Natural killer cell (primary cell): ENCODE measurements at places on chromosomes 3 and 15.
A peak's percentile ranks its signal among the peaks of the same experiment; 100 is the strongest.

DNA sequence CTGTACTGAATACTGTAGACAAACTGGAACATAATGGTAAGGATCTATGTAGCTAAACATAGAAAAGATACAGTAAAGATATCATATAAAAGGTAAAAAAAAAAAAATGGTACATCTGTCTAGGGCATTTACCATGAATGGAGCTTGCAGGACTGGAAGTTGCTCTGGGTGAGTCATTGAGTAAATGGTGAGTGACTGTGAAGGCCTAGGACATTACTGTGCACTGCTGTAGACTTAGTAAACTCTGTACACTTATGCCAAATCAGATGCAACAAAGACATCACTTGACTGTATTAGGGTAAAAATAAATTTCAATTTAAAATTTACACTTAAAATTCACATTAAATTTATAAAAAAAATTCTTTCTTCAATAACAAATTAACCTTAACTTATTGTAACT lies 281.3 kb upstream of the LMCD1 start:
- H3K36me3 ChIP-seq: no peaks in the 10 kb centered on the region
- no peak overlapping the region for H3K4me3 ChIP-seq
- H3K27me3 ChIP-seq: no peaks in the 10 kb centered on the region
- H3K27ac ChIP-seq: no peak overlapping the region
- H3K4me1 ChIP-seq: no peaks in the 10 kb centered on the region
- DNase-seq: no peak

DNA sequence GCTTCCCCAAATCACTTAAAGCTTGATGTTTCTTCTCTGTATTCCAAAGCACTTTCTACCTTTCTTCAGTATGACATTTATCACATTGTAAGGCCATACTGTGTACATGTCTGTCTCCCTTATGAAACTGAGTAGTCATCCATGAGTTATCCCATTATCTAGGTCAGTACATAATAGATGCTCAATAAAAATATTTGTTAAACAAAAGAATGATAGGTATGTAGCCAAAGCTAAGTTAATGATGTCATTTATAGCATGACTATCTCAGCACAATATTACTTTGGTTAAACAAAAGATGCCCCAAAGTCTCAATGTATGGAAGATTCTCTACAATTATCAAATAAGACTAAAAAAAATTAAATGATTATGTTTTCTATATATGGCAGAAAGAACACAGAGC lies 3.1 kb upstream of the TMCO5A start:
- H3K27ac ChIP-seq: no peak overlapping the region
- H3K4me1 ChIP-seq: no peaks in the 10 kb centered on the region
- no peaks in the 10 kb centered on the region for H3K36me3 ChIP-seq
- DNase-seq: no peak

DNA sequence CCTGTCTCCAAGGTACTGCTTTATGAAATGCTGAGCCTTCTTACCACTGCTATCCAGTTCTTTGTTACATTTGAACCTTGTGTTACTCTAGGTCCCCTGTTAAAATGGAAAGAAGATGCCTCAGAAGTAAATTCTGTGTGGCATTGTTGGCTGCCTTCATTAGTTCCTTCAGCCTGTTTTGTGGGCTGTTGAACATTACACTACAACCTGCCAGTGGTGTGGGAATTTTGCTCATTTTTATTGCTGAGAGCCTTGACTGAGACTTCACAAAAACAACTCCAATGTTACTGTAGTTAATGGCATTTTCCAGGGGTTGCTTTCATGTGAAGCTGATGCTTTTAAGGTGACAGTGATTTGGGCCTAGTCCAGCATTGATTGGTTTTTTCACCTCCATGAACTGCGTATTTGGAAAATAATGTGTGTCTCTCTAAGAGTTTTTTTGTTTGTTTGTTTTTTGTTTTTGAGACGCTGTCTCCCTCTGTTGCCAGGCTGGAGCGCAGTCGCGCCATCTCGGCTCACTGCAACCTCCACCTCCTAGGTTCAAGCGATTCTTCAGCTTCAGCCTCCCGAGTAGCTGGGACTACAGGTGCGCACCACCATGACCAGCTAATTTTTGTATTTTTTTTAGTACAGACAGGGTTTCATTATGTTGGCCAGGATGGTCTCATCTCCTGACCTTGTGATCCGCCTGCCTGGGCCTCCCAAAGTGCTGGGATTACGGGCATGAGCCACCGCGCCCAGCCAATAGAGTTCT lies 4.3 kb downstream of the MAPK6 start:
- no peaks in the 10 kb centered on the region for H3K36me3 ChIP-seq
- H3K4me1 ChIP-seq: peaks cover 11% of the 10 kb centered on the region
- no peak for DNase-seq
- H3K27me3 ChIP-seq: no peaks in the 10 kb centered on the region
- no peak overlapping the region for H3K4me3 ChIP-seq
- H3K27ac ChIP-seq: no peak overlapping the region

- H3K27me3 ChIP-seq: no peaks in the 10 kb centered on the region
- peaks cover 12% of the 10 kb centered on the region for H3K4me1 ChIP-seq
- H3K36me3 ChIP-seq: no peaks in the 10 kb centered on the region
- no peak overlapping the region for H3K27ac ChIP-seq
- H3K4me3 ChIP-seq: no peak overlapping the region
- no peak for DNase-seq
These were observed 3.9 kb downstream of the NUSAP1 start for GRCh38 chr15:41336549-41336948.

DNA sequence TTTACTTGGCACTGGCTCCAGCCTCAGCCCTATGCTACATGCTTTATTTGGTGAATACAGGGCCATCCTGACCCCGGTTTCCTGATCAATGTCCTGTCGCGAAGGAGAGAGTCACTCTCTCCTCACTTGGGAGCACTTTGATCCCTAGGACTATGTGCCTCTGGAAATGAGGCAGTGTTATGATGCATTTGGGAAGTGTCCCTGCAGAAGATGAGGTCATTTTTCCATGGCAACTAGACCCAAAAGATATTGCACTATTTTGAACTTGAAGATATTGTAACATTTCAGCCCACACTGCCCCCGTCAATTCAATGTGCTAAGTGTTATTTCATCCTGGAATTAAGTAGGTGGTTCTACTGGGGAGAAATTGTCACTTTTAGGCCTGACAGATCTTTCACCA lies 68.0 kb downstream of the LRRK1 start:
- no peaks in the 10 kb centered on the region for H3K27me3 ChIP-seq
- H3K4me1 ChIP-seq: no peaks in the 10 kb centered on the region
- no peak overlapping the region for H3K4me3 ChIP-seq
- no peaks in the 10 kb centered on the region for H3K36me3 ChIP-seq
- no peak for DNase-seq

DNA sequence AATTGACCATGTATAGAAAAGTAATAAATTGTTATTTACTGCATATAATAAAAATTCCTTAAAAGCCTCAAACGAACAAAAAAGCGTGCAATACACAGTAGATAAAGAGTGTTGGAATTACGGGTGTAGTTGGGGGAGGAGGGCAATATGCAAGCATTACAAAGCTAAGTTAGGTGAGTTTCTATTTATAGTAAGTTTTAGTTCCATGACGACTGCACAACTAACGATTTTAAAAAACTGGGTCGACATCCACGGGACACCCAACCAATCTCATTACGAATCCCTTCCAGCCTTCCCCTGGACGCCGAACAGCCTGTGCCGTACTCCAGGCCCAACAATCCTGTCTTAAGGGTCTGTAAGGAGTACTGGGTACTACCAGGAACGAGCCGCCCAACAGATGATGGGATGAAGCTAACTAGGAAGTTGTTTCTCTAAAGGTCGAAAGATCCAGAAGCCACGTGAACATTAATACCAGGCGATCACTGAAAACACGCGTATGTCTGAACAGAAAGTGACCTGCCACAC lies 677 bp downstream of the POLQ start:
- no peak for DNase-seq
- H3K36me3 ChIP-seq: no peaks in the 10 kb centered on the region
- H3K27me3 ChIP-seq: no peaks in the 10 kb centered on the region
- H3K4me1 ChIP-seq: peaks cover 9% of the 10 kb centered on the region
- H3K27ac ChIP-seq: no peak overlapping the region
- H3K4me3 ChIP-seq: peak overlapping the region; percentile 63

- H3K4me3 ChIP-seq: no peak overlapping the region
- H3K36me3 ChIP-seq: no peaks in the 10 kb centered on the region
- no peak for DNase-seq
- no peak overlapping the region for H3K27ac ChIP-seq
These were observed 46.4 kb downstream of the ST3GAL6 start for GRCh38 chr3:98809557-98809956.

GRCh38 chr15:55736756-55737155 lies 6.2 kb downstream of the PRTG start:
- peaks cover 5% of the 10 kb centered on the region for H3K4me1 ChIP-seq
- no peaks in the 10 kb centered on the region for H3K36me3 ChIP-seq
- no peak for DNase-seq
- no peak overlapping the region for H3K27ac ChIP-seq
- peaks cover 23% of the 10 kb centered on the region for H3K27me3 ChIP-seq

- H3K4me1 ChIP-seq: no peaks in the 10 kb centered on the region
- no peak for DNase-seq
- no peak overlapping the region for H3K27ac ChIP-seq
- H3K4me3 ChIP-seq: no peak overlapping the region
- no peaks in the 10 kb centered on the region for H3K27me3 ChIP-seq
- H3K36me3 ChIP-seq: no peaks in the 10 kb centered on the region
These were observed 950.1 kb downstream of the DIPK2A start for GRCh38 chr3:144921710-144922109.

- peaks cover 23% of the 10 kb centered on the region for H3K36me3 ChIP-seq
- no peak overlapping the region for H3K4me3 ChIP-seq
- H3K4me1 ChIP-seq: peaks cover 4% of the 10 kb centered on the region
- no peaks in the 10 kb centered on the region for H3K27me3 ChIP-seq
- DNase-seq: no peak
These were observed 7.4 kb downstream of the APPL1 start for GRCh38 chr3:57234613-57235575.

DNA sequence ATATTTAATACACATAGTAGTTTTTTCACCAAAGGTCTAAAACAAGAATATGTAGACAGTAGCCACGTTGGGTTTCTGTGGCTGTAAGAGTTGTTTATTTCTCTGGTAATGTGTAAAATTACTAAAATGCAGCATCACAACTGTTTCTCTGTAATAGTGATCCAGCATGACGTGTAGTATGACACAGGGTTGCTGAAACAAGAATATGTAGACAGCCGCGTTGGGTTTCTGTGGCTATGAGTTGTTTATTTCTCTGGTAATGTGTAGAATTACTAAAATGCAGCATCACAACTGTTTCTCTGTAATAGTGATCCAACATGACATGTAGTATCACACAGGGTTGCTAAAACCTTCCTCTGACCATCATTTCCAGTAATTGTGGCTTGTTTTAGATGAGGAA lies 153.6 kb upstream of the ZNF717 start:
- H3K36me3 ChIP-seq: no peaks in the 10 kb centered on the region
- no peaks in the 10 kb centered on the region for H3K4me1 ChIP-seq
- no peaks in the 10 kb centered on the region for H3K27me3 ChIP-seq
- no peak for DNase-seq
- H3K4me3 ChIP-seq: no peak overlapping the region
